T-helper 1 cell treated with Interleukin-12 subunit alpha and Interleukin-12 subunit beta and Interleukin-4 antibody, amounts not matched to agents 30 ng/mL and 1 ng/mL, for 36 hours (primary cell): ENCODE measurements at places on chromosomes 5 and 9. TPM values are rescaled to one million over a fixed set of nuclear protein-coding genes. Genes with fewer than 3 reads are reported as not detected.

NME5 gene
- total RNA-seq, result not detected in 2 replicates

C9orf72 gene
- 7.1 and 9.5 TPM in 2 replicates for total RNA-seq

CER1 gene
- total RNA-seq, result not detected in 2 replicates

SHC3 gene
- not detected in 2 replicates for total RNA-seq
